ENCODE measurements at places on chromosomes 4 and X.

DNA sequence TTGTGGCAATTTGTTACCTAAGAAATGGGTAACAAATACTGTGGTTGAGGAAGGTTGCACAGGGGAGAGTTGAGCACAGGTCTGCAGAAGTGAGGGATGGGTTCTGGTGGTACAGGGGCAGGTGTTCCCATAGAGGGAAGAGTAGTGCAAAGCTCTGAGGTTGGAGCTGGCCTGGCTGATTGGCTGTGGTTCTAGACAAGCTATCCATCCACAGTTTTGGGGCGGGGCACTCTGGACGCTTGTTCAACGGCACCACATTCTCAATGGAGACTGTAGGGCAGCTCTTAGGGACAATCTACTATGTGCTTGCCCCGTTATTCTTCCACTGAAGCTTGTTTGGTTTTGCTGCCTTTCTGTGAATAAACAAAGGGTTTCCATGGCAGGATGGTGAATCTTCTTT lies 35.4 kb downstream of the NAT8L start:
- DNase-seq = no peak

GRCh38 chr4:1472911-1473518 lies 66.8 kb upstream of the NKX1-1 start:
- no peak for DNase-seq

DNA sequence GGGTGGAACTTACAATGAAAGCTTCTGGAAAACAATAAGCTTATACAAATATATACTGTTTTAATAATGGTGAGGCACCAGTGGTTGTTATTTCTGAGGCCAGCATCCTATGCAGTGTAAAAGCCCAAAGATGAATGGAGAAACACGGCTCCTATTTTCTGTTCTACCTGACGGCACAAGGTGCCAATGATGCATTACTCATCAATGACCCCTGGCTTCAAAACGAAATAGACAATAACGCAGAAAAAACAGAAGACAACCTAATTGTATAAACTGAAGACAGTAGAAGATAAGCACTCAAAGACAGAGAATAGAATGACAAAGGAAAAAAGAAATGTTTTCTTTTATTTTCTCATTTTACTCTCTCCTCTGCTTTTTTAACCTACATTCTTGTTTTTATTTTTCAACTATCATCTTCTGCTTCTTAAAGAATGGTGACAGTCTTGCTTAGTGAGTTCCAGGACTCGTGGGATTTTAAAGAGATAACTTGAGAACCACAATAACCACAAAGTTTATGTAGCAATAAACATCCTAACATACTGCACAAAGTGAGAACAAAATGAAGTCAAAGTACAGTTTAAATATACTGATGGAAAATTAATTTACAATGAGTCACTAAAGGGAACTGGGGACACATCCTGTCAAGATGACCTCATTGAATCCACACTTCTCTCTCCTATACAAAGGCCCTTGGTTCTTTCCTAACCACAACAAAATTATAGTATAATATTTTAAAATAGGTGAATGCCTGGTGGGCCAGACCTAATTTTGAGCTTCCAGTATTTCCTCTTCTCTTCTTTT lies 169.8 kb downstream of the BTC start:
- no peak for DNase-seq

- no peak for DNase-seq
Measured at GRCh38 chrX:18620349-18620748, 51.6 kb downstream of the RS1 start.

- DNase-seq = no peak
Measured at GRCh38 chrX:154529206-154529612, 13.2 kb upstream of the FAM3A start.

DNA sequence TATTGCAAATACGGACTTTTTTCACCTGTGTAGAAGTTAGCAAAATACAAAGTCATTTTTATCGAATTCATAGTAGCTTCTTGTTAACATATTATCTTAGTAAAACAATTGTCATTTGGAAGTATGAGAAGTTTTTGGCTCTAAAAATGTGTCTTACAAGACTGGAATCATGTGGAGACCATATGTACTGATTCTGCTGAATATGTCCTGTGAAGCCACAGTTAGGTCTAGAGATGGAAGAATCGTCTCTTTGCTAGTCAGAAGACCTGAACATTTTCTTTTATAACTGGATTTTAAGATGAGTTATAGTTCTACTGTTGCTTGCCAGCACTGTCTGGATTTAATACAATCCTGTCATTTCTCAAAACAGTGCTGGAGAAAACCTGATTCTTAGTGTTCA lies 29.0 kb downstream of the TMEM165 start:
- no peak for DNase-seq

DNA sequence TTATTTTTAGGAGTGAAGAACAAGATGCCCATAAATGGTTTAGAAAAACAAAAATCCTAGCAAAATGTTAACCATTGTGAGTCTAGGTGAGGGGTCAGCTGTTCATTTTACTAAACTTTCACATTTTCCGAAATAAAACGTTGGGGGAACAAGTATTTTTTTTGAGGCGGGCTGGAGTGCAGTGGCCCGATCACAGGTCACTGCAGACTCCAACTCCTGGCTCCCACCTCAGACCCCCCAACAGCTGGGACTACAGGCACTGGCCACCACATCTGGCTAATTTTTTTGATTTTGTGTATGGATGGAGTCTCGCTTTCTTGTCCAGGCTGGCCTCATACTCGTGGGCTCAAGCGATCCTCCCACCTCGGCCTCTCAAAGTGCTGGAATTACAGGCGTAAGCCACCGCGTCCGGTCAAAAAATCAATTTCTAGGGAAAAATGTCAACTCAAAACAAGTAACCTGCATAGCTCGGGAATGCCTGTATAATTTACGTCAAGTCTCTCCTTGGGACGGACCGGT lies 742 bp upstream of the TAF1 start:
- DNase-seq = no peak

GRCh38 chr4:118741301-118741855 lies 56.2 kb downstream of the METTL14 start:
- DNase-seq = no peak

- DNase-seq = no peak
Measured at GRCh38 chr4:152983221-152983620, 47.1 kb downstream of the FHDC1 start.

GRCh38 chrX:67351411-67351810 lies 192.4 kb upstream of the AR start:
- DNase-seq = no peak

DNA sequence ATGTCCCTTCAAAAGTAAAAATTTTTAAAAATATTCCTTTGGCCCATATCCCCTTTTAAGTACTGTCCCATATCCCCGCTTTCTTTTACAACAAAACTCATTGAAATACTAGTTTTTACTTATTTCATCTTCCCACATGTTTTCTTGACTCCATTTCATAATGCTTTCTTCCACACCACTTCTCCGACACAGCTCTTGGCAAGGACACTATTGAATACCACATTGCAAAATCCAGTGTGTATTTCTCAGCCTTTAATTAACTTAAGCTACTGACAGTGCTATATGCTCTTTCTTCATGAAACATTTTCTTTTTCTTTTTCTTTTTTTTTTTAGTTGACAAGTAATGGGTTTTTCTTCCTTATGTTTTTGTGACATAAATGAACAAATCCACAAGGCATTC lies 28.8 kb downstream of the PRDM8 start:
- no peak for DNase-seq

GRCh38 chrX:2325076-2325784 lies 175.5 kb downstream of the DHRSX start:
- no peak for DNase-seq

- DNase-seq = no peak
Measured at GRCh38 chr4:152894673-152895072, 41.5 kb upstream of the FHDC1 start.

GRCh38 chr4:15451866-15452765 lies 17.6 kb upstream of the CC2D2A start:
- no peak for DNase-seq

- no peak for DNase-seq
Measured at GRCh38 chr4:118177126-118177525, 142.8 kb downstream of the NDST3 start.

DNA sequence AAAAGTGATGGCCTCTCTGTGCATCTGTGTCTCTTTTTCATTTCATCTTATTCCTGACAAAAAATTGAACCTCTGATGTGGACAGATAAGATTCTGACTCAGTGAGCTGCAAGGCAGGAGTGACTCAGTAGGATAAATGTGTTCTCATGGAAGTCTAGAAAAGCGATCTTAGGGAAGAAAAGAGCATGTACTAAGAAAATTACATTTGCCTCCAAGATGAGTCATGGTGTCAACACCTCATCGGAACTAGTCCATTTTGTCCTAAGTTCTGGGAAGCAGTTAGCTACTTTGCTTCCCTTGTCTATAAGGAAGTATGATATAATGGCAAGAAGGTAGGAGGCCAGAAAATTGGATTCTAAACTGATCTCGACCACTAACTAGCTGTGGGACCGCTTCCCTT lies 83.5 kb upstream of the AFF2 start:
- no peak for DNase-seq

DNA sequence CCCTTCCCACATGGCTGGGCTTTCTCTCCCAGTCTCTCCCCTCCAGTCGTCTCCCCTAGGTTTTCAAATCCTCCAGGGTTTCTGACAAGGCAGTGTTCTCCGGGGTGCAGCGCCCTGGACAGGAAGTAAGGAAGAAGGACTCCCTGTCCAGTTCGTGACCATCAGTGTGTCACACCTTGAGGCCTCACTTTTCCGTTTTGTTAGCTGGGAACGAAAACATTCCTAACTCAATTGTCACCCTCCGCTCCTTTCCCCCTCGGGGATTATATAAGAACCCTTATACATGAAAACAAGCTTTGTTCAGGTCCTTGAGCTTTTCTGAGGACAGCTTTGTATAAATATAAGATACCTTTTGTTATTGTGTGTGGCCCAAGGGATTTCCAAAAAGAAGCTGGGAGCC lies 92.1 kb downstream of the KDR start:
- no peak for DNase-seq

GRCh38 chrX:2910109-2910508 lies 19.0 kb downstream of the ARSD start:
- DNase-seq = no peak

DNA sequence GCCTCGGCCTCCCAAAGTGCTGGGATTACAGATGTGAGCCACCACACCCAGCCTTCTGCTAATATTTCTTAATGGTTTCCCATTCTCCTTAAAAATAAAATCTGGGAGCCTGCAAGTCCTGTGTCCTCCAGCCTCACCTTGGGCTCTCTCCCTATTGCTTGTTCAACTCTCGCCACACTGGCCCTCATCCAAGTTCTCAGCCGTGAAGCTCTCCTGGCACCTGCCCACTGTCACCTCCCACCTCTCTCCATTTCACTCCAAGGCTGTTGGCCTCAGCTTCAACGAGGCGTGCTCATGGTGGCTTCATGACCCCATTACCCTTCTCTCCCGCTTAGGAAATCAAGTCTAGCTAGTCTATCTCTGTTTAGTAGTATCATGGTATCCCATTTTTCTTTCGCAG lies 9.5 kb upstream of the ETNPPL start:
- no peak for DNase-seq

GRCh38 chrX:153366119-153366518 lies 32.2 kb downstream of the ZNF275 start:
- no peak for DNase-seq

DNA sequence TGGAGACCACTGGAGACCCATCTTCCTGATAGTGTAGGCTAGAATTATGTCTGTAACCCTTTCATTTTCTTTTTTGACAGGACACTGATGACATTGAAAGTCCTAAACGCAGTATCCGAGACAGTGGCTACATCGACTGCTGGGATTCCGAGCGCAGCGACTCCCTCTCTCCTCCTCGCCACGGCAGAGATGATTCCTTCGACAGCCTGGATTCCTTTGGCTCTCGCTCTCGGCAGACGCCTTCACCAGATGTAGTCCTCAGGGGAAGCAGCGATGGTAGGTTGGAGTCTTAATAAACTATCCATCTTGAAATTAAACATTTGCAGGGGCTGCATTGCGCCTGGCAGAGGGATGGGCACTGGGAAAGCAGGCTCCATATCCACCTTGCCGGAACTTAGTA lies 75.4 kb downstream of the LIMCH1 start:
- DNase-seq = no peak

- no peak for DNase-seq
Measured at GRCh38 chr4:26779674-26780073, 81.0 kb upstream of the STIM2 start.

- no peak for DNase-seq
Measured at GRCh38 chrX:153848325-153848724, 18.0 kb upstream of the PDZD4 start.

DNA sequence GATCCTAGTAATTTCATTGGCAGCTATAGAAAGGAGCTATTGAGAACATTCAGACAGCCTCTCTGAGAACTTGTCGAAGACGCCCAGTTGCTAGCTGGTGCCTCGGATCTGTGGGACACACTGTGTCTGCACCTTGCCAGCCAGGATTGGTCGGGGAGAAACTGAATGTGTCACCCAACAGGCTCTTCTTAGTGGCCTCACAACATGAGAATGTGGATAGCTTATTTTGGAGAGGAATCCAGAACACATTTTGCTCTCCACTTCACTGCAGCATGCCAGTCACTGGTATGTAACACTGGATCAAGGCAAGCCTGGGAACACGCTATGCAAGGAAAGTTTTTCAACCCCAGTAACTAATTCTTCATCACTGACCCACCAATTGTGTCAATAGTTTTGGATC lies 89.5 kb upstream of the TRPC3 start:
- no peak for DNase-seq

DNA sequence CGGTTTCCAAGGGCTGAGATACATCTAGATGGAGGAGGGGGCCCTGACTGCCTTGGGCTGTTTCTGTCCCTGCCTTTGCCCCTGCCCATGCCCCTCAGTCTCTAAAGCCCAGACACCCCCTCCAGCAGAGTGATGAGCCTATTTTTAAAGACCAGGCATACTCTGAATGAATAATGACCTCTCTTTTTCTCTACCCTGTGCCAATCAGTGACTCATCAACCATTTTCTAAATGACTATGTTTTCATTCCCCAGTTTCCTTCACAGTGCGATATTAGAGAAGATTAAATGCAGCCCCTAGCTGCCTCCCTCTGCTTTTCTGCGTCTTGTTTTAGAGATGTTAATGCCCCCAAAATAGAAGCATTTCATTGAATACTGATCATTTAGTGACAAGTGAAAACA lies 15.5 kb upstream of the NHS start:
- no peak for DNase-seq

DNA sequence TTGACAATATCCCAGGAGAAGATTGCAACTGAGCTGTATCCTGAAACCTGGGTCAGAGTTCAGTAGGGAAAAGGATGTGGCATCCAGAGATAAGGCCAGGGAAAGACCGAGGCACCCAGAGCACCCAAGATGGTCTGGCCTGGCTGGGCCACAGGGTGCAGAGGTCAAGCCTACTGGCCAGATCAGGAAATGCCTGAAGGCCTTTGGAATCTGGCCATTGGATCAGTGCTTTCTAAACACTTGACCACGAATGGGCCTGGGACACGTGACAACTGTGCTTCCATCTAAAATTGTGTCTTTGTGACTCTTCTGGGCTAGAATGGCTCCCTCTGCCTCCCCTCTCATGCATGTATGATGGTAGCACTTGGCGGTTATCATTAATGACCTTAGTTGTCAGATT lies 316.9 kb downstream of the EVC2 start:
- no peak for DNase-seq

GRCh38 chr4:121726642-121727268 lies 30.0 kb upstream of the ANXA5 start:
- no peak for DNase-seq

GRCh38 chr4:57764856-57765255 lies 654.7 kb upstream of the IGFBP7 start:
- DNase-seq = no peak

- no peak for DNase-seq
Measured at GRCh38 chrX:68286076-68286475, 147.2 kb downstream of the OPHN1 start.

GRCh38 chrX:21656587-21657317 lies 1.4 kb downstream of the KLHL34 start:
- DNase-seq = no peak
